Stimulated activated CD8-positive, alpha-beta memory T cell treated with anti-CD3 and anti-CD28 coated beads, Interleukin-7, amount 100 ng/mL, for 1 hour (primary cell): ENCODE measurements at places on chromosomes 12 and 14.

DNA sequence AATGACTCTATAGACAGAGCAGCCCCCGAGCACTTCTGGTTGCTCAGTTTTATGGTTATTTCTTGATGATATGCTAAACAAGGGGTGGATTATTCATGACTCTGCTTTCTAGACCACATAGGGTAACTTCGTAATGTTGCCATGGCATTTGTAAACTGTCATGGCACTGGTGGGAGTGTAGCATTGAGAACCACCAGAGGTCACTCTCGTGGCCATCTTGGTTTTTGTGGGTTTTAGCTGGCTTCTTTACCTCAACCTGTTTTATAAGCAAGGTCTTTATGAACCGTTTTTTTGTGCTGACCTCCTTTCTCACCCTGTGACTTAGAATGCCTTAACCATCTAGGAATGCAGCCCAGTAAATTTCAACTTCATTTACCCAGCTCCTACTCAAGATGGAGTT lies 1036.2 kb upstream of the FLRT2 start:
- DNase-seq = no peak

- DNase-seq = no peak
Measured at GRCh38 chr14:49951691-49952345, 58.9 kb downstream of the ARF6 start.

GRCh38 chr12:128784030-128784760 lies 39.6 kb downstream of the SLC15A4 start:
- DNase-seq = no peak

- DNase-seq = no peak
Measured at GRCh38 chr14:52154992-52155650, 86.3 kb upstream of the NID2 start.

DNA sequence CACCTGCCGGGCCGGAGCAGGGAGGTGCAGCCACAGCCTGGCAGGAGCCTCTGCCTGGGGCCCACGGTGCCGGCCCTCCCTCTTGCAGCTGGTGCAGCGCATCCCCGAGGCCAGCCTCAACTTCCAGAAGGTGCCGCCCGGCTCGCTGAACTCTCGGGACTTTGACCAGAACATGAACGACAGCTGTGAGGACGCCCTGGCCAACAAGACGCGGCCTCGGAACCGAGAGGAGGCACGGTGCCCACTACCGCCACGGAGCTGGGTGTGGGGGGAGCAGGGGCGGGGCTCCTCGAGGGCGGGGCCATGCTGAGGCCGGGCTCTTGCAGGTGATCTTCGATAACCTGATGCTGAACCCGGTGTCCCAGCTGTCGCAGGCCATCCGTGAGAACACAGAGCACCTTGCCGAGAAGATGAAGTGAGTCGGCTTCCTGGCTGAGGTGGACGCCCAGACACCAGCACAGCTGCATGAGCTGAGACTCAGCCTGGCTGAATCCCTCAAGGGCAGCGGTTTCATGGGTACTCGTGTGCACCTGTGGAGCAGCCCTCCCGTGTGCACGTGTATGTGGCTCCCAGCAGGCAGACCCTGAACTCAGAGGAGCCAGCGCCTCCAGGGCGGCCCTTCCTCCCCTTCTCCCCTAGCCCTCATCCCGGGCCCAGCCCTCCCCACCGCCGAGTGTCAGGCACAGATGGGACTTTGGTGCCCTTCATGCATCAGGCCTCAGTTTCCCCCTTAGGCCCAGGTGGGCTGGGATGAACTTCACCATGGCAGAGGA lies 28.6 kb downstream of the CEP170B start:
- DNase-seq = no peak

DNA sequence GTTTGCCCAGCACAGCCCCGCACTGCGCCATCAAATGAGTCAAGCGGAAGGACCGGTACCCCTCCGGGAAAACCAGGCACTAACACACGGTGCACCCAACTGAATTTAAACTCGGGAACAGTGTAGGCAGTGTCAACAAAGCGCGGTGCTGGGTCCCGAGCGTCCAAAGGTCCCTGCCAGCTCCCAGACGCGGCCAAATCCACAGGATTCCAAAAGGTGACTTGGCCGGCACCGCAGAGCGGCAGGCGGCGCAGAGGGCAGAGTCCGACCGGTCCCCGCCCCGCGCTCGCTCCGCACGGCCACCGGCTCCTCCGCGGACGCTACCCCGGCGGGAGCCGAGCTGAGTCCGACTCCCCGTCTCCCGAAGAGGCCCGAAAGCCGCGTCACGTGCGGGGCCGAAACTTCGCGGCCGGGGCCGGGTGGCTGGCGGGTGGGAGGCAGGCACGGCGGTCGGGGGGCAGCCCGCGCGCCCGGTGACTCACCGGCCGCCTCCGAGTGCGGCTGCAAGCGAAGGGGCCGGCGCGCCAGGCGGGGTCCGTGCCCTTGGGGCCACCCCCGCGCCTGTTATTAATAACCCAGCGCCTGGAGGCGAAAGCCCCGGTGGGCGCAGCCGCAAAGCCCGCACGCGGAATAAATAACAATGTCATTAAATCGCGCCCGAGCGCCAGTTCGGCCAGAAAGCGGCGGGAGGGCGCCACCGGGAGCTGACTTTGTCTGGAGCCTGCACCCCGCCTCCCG lies 863 bp downstream of the DENND5B start:
- no peak for DNase-seq

DNA sequence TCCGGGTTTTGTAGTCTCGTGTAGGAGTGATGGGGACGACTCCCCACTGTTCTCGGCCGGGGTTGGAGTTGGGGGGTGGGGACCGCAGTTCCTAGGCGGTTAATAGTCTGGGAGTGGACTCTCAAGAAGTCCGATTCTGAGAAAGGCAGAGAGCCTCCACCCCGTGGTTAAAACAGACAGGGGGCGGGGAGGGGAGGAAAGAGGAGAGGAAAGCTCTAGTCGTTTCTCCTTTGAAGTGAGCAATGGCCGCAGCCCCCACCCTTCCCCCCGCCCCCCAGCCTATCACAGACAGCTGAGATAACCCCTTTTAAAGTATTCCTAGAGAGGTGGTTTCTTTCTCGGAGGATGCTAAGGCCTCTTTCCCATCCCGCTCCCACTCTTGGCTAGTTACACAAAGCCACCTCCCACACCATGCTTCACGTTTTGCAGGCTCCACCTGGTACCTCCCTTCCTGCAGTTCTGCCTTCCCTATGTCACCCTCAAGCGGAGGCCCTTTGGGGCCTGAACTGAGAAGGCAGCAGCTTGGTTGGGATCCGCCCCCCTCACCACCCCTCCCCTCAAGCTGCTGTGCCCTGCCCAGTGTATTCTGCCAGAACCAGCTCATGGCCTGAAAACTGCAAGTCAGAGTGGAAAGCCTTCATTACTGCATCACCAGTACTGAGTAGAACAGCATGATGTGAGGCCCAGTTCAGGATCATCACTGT lies 853 bp downstream of the USP5 start:
- no peak for DNase-seq

DNA sequence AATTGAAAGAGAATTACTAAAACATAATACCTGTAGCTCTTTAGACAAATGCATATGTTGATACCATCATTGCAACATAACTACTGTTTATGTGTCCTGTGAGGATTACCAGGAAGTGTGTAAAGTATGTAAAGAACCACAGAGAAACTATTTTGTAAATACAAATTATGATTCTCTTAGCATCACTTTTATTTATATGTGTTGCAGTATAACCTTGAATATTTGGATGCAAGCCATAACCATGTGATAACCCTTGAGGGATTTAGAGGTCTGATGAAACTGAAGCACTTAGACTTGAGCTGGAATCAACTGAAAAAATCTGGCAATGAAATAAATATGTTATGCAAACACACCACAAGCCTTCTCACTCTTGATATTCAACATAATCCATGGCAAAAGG lies 77.5 kb downstream of the LRRC9 start:
- no peak for DNase-seq

DNA sequence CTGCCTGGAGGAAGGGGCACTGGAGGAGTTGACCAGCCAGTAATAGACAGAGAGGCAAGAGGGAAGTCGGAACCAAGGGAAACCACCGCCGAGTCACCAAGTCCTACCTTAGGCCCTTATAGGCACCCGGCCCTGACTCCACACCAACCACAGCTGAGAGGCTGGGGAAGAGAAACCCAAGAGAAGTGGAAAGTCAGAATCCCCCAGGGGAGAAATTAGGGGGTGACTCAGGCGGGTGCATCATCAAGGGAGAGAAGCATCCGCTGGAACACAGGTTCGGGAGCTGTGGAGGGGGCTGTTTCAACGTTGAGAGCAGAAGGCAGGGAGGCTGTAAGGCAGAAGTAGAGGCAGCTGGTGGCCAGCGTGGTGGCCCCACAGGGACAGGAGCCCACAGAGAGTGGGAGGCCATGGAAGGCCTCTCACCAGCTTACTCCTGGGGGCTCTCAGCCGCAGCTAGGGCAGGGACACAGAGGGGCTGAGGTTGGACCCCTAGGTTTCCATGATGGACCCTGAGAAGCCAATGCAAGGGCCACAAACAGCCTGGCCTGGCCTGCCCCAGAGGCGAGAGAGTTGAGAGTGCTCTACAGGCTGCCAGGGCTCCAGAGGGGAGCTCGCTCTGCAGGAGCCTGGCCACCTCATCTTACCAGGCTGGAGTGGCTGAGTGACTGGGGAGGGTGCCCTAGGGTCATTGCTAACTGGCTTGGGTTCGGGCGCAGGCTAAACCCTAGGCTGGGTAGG lies 1.4 kb upstream of the TRMT61A start:
- DNase-seq = no peak

DNA sequence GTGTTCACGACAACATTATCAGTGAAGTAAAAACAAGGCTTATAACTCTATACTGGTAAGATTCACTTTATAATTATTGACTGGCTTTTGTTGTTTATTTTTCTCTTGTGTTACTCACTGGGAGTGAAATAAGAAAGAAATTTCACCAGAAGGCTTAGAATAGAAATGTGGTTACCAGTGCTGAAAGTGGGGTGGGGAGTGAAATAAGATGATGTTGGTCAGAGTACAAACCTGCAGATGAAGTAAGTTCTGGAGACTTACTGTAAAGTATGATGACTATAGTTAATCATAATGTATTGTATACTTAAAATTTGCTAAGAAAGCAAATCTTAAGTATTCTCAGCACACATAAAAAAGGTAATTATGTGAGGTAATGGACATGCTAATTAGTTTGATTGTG lies 198.4 kb downstream of the KLHL28 start:
- DNase-seq = no peak

DNA sequence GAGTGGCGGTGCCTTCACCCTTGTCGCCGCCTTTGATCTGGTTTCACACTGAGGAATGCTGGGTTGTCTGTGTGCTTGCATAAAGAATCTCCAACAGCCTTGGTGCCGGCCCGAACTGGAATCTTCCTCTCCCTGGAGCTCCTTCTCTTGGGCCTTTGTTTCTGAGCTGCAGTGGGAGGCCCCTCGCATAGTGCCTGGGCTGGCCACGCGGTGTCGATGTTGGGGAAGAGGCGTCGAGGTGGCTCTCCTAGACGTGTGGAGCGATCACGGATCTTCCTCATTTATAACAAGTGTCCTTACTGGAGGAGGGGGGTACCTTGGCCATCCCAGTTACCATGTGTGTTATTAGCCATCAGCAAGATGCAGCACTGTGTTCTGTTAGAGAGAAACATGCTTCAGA lies 60.6 kb downstream of the ADGRD1 start:
- no peak for DNase-seq

DNA sequence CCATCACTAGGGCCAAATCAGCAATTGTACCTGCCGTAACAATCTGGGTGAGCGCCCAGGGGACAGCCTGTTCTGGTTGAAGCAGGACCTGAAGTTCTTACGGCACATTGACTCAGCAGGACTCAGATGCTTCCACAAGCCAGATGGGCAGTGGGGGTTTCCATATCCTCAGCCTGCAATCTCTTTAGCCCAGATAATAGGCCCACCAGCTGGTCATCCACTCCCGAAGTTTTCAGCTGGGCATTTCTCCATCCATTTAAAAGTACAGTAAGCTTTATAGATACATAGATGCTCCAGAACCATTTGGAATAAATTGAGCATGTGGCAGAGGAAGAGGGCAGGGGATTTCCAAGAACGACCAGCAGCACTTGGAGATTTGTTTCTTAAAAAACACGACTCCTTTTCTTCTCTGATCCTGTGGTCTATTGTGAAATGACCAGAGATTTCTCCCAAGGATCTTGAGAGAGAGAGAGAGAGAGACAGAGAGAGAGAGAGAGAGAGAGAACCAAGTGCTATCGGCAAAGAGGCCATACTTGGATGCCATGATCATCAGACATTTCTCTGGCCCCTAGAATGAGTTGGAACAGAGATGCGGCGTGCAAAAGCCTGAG lies 74.8 kb upstream of the PLXNC1 start:
- no peak for DNase-seq

DNA sequence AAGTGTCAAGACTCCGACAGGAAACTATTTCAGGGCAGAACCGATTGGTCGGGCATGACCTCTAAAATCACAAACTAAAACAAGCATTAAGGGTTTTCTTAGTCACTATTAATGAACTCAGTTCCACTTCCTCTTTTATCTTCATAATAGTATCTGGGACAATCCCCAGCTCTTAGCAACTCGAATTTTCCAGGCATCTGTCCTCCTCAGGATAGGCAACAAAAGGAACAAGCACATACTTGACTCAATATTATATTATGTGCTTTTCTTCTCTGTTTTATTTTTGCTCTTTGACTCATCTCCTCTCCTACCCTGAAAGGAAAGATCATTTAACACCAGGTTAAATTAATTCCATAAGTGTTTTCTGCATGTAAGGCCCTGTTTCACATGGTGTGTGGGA lies 638.3 kb upstream of the TBX3 start:
- no peak for DNase-seq

DNA sequence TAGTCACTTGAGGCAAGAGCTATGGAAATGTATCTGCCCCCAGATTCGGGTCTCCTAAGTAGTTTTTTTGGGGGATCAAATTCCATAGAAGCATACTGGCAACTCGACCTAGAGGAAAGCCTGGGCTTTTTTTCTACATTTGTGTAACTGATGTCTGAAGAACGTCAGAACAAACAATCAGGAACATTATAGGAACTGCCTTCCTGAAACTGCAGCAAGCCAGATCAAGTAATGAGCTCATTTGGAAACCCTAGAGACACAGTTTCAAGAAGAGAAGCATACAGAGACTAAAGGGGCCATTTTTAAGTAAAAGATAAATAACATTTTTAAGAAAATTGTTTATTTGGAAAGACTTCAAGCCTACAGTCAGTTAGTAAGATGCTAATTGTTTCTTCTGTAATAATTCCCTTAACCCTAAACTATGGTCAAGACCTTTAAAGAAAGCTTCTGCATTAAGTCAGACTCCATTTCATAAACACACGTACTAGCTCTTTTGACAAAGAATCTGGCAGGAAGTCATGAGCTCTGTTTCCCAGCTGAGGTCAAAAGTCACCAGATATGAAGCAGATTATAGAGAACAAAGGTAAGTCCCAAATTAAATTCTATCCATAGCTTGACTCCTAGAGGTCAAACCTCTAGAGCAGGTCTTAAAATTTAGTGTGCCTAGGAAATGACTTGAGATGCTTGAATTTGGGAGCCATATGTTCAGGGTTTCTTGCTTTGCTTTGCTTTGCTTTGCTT lies 112.8 kb downstream of the EGLN3 start:
- no peak for DNase-seq

- DNase-seq = no peak
Measured at GRCh38 chr12:67621112-67621511, 27.4 kb upstream of the DYRK2 start.

- no peak for DNase-seq
Measured at GRCh38 chr12:62789851-62790250, 145.1 kb downstream of the PPM1H start.

GRCh38 chr12:49092086-49092815 lies 2.4 kb downstream of the DHH start:
- DNase-seq = no peak

- DNase-seq = no peak
Measured at GRCh38 chr14:51677738-51678137, 26.0 kb downstream of the FRMD6 start.
